ENCODE measurements at places on chromosomes 2 and 18. TPM values are rescaled to one million over a fixed set of nuclear protein-coding genes. Genes with fewer than 3 reads are reported as not detected.

The ZNF514 gene
- 9.1 TPM for total RNA-seq

The TRIM54 gene
- total RNA-seq: not detected

The STAMBP gene
- total RNA-seq: 21.5 TPM

The AQP12B gene
- not detected for total RNA-seq
